Right lobe of liver (tissue), 6 donors: ENCODE measurements at places on chromosomes 4 and X. TPM values are rescaled to one million over a fixed set of nuclear protein-coding genes. Genes with fewer than 3 reads are reported as not detected.

- no peaks in the 10 kb centered on the region for H3K27me3 ChIP-seq
- no peak overlapping the region for H3K27ac ChIP-seq
- H3K36me3 ChIP-seq, result no peaks in the 10 kb centered on the region
Observed at GRCh38 chrX:11952176-11952720, 186.0 kb upstream of the FRMPD4 start.

The DUSP9 gene
- total RNA-seq, result 0.61 TPM

- peak overlapping the region; percentile 67 for H3K4me3 ChIP-seq
- no peak overlapping the region for H3K27ac ChIP-seq
- no peaks in the 10 kb centered on the region for H3K36me3 ChIP-seq
- H3K27me3 ChIP-seq, result no peaks in the 10 kb centered on the region
- peak; percentile 46 for DNase-seq
- no peaks in the 10 kb centered on the region for H3K4me1 ChIP-seq
Observed at GRCh38 chrX:54042609-54043021, 1.7 kb downstream of the PHF8 start.

The MFAP3L gene
- 23.2 TPM for total RNA-seq

The CNKSR2 gene
- total RNA-seq, result 5.6 TPM

The IL21 gene
- not detected for total RNA-seq

The CLNK gene
- total RNA-seq, result not detected

The CT45A2 gene
- total RNA-seq, result not detected

The KCTD8 gene
- total RNA-seq, result not detected

GRCh38 chrX:135421932-135422809, at the start of gene SMIM10L2A:
Gene SMIM10L2A (plus strand): TSS chrX:135421944. CDS start chrX:135422132, 188 bp downstream.
- no peaks in the 10 kb centered on the region for H3K27me3 ChIP-seq
- DNase-seq, result no peak
- no peaks in the 10 kb centered on the region for H3K36me3 ChIP-seq
- H3K4me1 ChIP-seq, result no peaks in the 10 kb centered on the region
- peak within 1 kb of the TSS; percentile 33 for H3K4me3 ChIP-seq

The AASDH gene
- 6.2 TPM for total RNA-seq

DNA sequence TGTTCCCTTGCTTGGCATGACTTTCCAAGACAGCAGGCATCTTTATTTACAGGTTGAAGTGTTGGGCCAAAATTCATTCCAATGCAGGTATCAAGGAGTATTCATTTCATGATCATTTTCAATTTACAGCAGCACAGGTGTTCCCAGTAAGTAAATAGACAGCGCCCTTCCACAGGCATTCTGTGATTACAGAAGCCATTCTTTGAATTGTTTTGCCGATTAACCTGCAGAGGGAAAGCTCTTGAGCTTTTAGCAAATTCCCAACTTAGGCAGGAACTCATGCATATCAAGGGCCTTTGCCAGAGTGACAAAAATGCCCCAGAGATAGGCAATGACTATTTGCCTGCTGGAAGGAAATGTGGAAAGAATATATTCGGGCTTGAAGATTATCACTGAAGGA, 6.8 kb downstream of the TXK start:
- H3K4me3 ChIP-seq, result no peak overlapping the region
- H3K36me3 ChIP-seq, result no peaks in the 10 kb centered on the region
- H3K27ac ChIP-seq, result no peak overlapping the region
- no peaks in the 10 kb centered on the region for H3K27me3 ChIP-seq
- H3K4me1 ChIP-seq, result no peaks in the 10 kb centered on the region

The CFI gene
- total RNA-seq, result 435 TPM

DNA sequence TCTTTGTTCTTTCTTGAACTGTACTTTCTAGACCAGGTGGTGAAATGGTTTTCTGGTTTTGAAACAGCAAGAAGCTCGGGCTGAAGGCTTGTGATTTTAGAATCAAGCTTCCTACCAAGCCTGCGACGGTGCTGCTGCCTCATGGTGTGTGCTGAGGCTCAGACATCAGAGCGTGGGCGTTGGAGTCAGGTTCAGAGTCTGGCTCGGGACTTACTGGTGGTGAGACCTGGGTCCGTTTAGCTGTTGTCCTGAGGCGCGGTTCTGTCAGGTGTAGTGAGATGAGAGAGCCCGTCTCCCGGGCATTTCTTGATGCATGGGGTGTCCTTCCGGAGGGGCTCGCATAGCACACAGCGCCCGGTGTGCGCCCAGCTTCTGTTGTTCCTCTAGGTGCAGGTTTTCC, 19.7 kb upstream of the TADA2B start:
- H3K27ac ChIP-seq, result no peak overlapping the region
- no peaks in the 10 kb centered on the region for H3K27me3 ChIP-seq
- no peak for DNase-seq

GRCh38 chr4:46081674-46082073, 42.2 kb downstream of the GABRG1 start:
- no peaks in the 10 kb centered on the region for H3K36me3 ChIP-seq
- H3K4me3 ChIP-seq, result no peak overlapping the region
- DNase-seq, result no peak
- no peak overlapping the region for H3K27ac ChIP-seq
- no peaks in the 10 kb centered on the region for H3K4me1 ChIP-seq

- no peaks in the 10 kb centered on the region for H3K27me3 ChIP-seq
- H3K27ac ChIP-seq, result no peak overlapping the region
- no peaks in the 10 kb centered on the region for H3K4me1 ChIP-seq
- no peaks in the 10 kb centered on the region for H3K36me3 ChIP-seq
- no peak overlapping the region for H3K4me3 ChIP-seq
Observed at GRCh38 chr4:14049946-14050345, 422.4 kb upstream of the BOD1L1 start.

The GAGE13 gene
- not detected for total RNA-seq

DNA sequence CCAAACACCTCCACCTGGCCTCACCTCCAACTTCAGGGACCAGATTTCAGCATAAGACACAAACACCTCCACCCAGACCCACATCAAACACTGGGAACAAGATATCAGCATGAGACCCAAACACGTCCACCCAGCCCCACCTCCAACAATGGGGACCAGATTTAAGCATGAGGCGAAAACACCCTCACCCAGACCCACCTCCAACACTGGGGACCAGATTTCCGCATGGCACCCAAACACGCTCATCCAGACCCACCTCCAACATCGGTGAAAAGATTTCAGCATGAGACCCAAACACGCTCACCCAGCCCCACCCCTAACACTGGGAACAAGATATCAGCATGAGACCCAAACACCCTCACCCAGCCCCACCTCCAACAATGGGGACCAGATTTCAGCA, 210.0 kb downstream of the ASMT start:
- no peak overlapping the region for H3K27ac ChIP-seq
- no peaks in the 10 kb centered on the region for H3K36me3 ChIP-seq
- H3K4me1 ChIP-seq, result no peaks in the 10 kb centered on the region
- peak; percentile 16 for DNase-seq

- H3K4me3 ChIP-seq, result no peak overlapping the region
- no peaks in the 10 kb centered on the region for H3K36me3 ChIP-seq
- no peaks in the 10 kb centered on the region for H3K27me3 ChIP-seq
- H3K27ac ChIP-seq, result no peak overlapping the region
- no peaks in the 10 kb centered on the region for H3K4me1 ChIP-seq
Observed at GRCh38 chr4:37054531-37055077, 189.9 kb upstream of the NWD2 start.

GRCh38 chrX:74636749-74637314, 22.4 kb upstream of the RLIM start:
- no peak overlapping the region for H3K4me3 ChIP-seq
- DNase-seq, result no peak
- H3K27ac ChIP-seq, result no peak overlapping the region
- H3K4me1 ChIP-seq, result no peaks in the 10 kb centered on the region
- H3K27me3 ChIP-seq, result peaks cover 7% of the 10 kb centered on the region

GRCh38 chr4:20046931-20047677, 204.6 kb upstream of the SLIT2 start:
- H3K4me3 ChIP-seq, result no peak overlapping the region
- DNase-seq, result no peak
- H3K4me1 ChIP-seq, result no peaks in the 10 kb centered on the region
- H3K27ac ChIP-seq, result no peak overlapping the region
- no peaks in the 10 kb centered on the region for H3K36me3 ChIP-seq

The NMU gene
- not detected for total RNA-seq

The LPAR4 gene
- not detected for total RNA-seq

DNA sequence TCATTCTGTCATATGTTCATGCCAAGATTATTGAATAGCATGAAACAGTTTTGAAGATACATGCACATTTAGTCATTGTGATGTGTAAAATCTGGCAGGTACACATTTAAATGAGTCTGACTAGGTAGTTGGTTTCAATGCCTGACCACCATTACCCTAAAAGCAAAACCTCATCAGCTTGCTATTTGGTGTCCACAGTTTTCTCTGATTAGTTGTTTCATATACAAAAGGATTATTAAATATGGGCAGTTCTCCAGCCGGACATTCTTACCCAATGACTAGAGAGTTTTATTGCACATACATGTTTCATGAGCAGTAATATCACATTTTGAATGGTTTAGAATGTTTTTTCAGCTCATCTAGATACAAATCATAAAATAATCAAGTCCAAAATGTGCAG, 23.7 kb downstream of the DCHS2 start:
- no peak overlapping the region for H3K4me3 ChIP-seq
- H3K27ac ChIP-seq, result no peak overlapping the region
- DNase-seq, result no peak
- peaks cover 6% of the 10 kb centered on the region for H3K4me1 ChIP-seq
- H3K27me3 ChIP-seq, result no peaks in the 10 kb centered on the region

DNA sequence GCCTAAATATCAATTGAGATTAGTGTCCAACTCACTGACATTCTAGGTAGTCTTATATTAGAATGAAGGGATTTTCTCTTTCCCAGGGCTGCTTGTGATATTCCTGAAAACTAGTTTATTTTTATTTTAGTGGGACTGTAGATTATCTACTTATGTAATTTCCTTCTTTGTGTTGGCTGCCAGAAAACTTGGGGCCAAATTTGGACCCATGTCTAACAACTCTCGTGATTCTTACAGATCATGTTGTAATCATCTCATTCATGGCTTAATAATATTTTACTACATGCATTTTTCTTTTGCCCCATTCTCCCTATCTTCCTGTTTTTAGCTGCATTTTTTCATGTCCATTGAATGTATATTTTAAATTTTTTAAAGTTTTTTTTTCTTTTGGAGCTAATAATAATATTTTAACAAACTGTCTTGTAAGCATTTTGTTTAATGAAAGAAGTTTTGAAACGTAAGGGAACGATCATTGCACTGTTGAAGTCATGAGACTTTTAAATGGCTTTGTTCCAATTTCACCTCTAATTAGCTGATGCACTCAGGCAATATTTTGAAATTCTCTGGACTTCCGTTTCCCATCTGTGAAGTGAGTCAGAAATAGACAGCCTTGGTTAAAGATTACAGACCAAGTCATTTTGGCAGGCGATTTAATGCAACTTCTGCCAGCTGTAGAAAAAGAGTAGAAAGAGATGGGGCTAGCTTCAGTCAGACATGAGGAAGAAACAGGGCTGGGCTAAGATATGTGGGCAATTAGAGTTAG, 14.3 kb upstream of the TDO2 start:
- H3K4me3 ChIP-seq, result no peak overlapping the region
- no peaks in the 10 kb centered on the region for H3K4me1 ChIP-seq
- no peaks in the 10 kb centered on the region for H3K27me3 ChIP-seq
- H3K36me3 ChIP-seq, result no peaks in the 10 kb centered on the region
- no peak for DNase-seq
- peak overlapping the region; percentile 55 for H3K27ac ChIP-seq

The ETDB gene
- total RNA-seq, result not detected

The QRFPR gene
- not detected for total RNA-seq

- DNase-seq, result no peak
- H3K36me3 ChIP-seq, result no peaks in the 10 kb centered on the region
- H3K27me3 ChIP-seq, result no peaks in the 10 kb centered on the region
- no peak overlapping the region for H3K27ac ChIP-seq
Observed at GRCh38 chr4:140688711-140689598, 67.2 kb downstream of the TBC1D9 start.

DNA sequence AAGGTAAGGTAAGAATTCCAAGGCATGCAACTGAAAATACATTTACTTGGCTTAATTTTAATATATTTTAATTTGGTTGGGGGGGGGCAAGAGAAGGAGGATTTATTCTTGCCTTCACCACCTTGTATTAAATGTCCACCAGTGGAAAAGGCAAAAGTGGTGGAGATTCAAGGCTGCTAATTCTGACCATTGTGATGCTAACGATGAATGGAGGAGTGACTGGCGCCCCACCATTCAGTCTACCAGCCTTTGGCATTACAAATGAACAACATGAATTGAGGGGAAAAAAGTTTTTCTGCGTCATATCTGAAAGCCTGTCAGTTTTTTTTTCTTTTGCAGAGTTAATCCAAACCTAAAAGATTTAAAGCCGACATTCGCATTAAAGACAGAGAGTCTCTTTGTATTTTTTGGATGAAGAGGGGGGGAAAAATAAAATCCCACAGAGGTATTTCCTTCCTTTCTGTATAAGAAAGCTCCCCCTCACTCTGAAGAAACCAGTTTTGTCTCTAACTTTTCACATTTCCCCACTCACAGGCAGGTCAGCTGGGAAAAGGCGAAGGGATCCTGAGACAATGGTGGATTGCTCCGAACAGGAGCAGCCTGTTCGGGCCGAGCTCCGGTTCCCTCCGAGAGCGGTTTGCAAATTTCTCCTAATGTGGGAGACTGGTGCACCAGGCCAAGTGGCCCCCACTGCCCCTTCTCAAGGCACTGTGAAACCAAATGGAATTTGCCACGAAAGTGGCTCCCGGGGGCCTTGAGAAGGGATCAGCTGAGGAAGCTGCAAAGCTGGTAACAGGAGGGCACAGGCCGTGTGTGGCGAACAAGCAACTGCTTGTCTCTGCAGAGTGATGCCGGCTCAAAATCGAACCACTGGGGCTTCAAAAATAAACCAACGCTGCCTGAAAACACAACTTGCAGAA, 28.1 kb downstream of the SHISA3 start:
- no peak overlapping the region for H3K4me3 ChIP-seq
- H3K36me3 ChIP-seq, result no peaks in the 10 kb centered on the region
- H3K4me1 ChIP-seq, result no peaks in the 10 kb centered on the region
- no peak for DNase-seq
- no peaks in the 10 kb centered on the region for H3K27me3 ChIP-seq

GRCh38 chrX:135416546-135416945, 5.2 kb upstream of the SMIM10L2A start:
- H3K4me3 ChIP-seq, result no peak overlapping the region
- no peak for DNase-seq
- H3K27me3 ChIP-seq, result no peaks in the 10 kb centered on the region
- no peaks in the 10 kb centered on the region for H3K4me1 ChIP-seq

DNA sequence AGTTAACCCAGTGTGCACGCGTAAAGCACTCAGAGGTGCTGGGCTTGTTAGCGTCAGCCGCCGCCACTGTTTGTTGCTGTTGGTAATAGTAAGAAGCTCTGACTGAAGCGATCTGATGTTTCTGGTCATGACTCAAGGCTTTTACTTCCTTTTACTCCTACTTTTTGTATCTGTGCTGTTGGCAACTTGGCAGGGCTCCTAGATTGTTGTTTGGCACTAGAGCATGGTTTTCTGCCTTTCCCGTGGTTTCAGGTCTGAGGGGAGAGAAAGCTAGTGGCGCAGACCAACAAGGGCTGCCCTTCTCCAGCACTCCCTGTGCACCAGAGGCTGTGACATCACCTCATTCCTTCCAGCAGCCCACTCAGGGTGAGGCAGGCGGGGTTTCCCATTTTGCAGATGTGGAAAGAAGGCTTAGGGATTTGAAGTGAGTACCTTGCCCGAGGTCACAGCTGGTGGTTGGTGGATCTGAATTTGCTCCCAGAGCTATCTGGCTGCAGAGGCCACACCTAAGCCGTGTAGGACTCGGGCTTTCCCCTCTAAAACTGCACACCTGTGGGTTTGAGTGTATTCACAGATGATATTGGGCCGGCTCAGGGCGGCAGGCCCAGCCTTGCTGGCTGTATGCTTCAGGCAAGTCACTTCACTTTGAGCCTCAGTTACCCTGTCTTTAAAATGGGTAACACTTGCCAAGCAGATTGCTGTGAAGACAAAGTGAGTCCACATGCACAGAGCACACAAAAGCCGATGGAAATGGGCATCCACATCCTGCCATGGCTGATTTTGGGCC, 51.2 kb upstream of the TADA2B start:
- no peak overlapping the region for H3K4me3 ChIP-seq
- H3K4me1 ChIP-seq, result no peaks in the 10 kb centered on the region
- H3K27me3 ChIP-seq, result no peaks in the 10 kb centered on the region
- peaks cover 11% of the 10 kb centered on the region for H3K36me3 ChIP-seq
- no peak overlapping the region for H3K27ac ChIP-seq
